Inflammatory macrophage treated with lipopolysaccharide for 1 hour (primary cell): ENCODE measurements at places on chromosomes 1 and 21.

GRCh38 chr21:35090403-35090802 is 41.3 kb upstream of the RUNX1 start:
- DNase-seq: no peak

DNA sequence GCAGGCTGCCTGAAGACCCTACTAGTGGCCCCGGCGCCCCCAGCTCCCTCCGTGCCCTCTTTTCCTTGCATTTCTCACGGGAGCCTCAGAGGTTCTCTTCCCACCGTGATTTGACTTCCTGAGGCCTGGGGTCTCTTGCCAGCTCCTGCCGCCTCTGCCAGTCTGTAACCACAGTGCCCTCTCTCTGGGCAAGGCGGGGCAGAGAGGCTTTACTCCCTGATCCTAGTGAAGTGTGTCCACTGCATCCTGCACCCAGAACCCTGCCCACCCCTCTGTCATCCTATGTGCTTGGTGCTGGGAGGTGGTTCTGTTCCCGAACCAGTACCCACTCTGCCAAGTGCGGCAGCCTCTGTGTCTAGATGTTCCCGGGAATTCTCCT is 2.4 kb downstream of the ESPN start:
- no peak for DNase-seq

DNA sequence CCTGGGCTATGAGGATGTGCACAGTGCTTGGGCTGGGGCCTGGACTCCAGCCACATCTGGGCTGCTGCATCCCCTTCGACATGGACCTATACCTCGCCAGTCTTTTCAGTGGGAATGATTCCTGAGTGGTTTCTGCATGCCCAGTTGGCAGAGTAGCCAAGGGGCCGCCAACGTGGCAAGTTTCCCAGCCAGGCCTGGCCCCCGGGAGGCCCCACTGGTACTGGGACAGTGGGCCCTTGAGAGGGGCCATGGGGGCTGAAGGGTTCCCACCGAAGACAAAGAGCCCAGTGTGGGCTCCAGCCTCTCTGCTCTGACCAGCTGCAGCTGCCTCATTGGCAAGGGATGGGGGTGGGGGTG is 15.4 kb downstream of the RAP1GAP start:
- DNase-seq: no peak

- no peak for DNase-seq
Observed at GRCh38 chr1:151935154-151935553, 25.8 kb upstream of the THEM4 start.
